ENCODE measurements at places on chromosomes 12 and 14.

- no peak for DNase-seq
Measured at GRCh38 chr14:86299994-86300393, 770.0 kb downstream of the FLRT2 start.

- DNase-seq: no peak
Measured at GRCh38 chr12:50218386-50218785, 51.2 kb upstream of the CERS5 start.

DNA sequence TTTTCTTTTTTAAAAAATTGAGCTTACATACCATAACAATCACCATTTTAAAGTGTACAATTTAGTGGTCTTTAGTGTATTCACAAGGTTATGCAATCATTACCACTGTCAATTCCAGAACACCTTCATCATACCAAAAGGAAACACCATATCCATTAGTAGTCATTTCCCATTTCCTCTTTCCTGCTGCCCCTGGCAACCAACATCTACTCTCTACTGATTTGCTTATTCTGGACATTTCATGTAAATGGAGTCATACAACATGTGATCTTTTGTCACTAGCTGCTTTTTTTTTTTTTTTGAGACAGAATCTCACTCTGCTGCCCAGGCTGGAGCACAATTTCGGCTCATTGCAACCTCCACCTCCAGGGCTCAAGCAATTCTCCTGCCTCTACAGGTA is 66.8 kb upstream of the CFL2 start:
- no peak for DNase-seq

- no peak for DNase-seq
Measured at GRCh38 chr12:115008929-115009328, 325.0 kb upstream of the TBX3 start.

DNA sequence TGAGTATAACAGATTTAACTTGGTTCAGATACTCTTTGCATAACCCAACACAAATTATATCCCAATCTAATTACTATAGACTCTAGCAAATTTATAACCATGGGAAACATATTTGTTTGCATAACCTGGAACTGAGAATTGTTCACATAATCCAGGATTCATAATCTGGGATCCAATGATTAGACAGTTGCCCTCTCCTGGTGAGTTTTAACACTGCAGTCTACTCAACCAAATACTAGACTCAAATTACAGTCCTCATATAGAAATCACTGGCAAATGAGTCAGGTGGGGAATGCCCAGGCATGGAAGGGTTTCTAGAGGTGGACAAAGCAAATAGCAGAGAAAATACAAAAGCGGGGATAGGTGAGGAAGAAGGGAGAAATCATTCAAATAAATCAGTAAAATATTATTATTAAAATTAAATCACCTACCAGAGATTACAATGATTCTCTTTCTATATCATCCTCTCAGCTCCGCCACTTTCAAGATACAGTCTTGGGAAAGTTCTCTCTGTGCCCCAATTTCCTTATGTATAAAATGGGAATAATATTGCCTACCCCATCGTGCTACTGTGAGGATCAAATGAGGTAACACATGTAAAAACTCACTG is 9.4 kb downstream of the GCH1 start:
- DNase-seq: no peak
